ENCODE measurements at places on chromosomes 12 and 14.
A peak's percentile ranks its signal among the peaks of the same experiment; 100 is the strongest.

- DNase-seq = no peak
These were observed 371.2 kb upstream of the LRFN5 start for GRCh38 chr14:41235466-41235865.

GRCh38 chr12:39571351-39571750, 48.3 kb downstream of the ABCD2 start:
- no peak for DNase-seq

- no peak for DNase-seq
These were observed 31.5 kb downstream of the TMEM132D start for GRCh38 chr12:129871991-129872972.

- no peak for DNase-seq
These were observed 5.2 kb upstream of the LRRC23 start for GRCh38 chr12:6899427-6899826.

DNA sequence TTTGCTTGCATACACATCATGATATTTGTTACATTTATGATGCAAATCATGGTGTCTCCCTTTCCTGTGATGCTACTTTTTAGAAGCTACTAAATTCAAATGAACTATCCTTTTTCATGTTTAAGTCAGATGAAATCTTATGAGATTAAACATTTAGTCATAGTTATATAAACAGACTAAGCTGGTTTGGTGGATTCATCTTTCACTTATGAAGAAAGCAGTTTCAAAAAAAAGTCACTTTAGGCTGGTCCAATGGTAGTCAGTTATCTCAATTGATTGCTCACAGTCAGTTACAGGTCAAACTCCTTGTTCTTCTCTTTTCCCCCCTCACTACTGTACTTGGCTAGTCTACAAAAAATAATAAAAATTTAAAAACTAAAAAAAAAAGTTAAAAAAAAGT, 19.7 kb downstream of the SYCP3 start:
- no peak for DNase-seq

- no peak for DNase-seq
These were observed 46.1 kb downstream of the FANCM start for GRCh38 chr14:45181806-45182205.

DNA sequence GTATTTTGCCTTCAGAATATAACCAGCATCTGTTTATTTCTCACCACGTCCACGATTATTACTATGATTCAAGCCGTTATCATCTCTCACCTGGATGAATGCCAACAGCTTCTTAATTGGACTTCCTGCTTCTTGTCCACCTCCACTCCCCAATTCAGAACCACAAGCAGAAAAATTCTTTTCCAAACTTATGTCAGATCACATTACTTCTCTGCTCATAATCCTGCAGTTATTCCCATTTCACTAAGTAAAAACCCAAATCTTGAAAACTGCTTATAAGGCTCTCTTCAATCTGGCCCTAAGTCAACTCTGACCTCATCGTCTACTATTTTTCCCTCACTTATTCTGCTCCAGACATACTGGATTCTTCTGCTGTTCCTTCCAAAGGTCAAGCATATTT, 2.0 kb downstream of the CRY1 start:
- no peak for DNase-seq

DNA sequence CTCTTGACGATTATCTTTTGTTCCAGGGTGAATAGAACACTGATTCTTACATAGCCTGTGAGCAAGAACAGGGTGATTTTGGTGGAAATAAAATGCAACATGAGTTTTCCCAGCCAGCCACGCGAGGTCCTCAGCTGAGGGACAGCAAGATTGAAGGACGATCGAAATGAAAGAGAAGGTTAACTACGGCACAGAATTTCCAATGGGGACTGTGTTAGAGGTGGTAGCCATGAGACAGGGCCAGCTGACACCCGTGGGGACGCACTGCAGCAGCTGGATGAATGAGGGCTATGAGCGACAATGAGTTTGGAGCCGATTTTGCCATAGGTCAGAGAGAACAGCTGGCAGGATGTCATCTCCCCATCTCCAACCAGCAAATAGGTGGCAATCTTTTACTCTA, 243.4 kb upstream of the PELI2 start:
- no peak for DNase-seq

- DNase-seq = no peak
These were observed 159.6 kb upstream of the PZP start for GRCh38 chr12:9367828-9368227.

DNA sequence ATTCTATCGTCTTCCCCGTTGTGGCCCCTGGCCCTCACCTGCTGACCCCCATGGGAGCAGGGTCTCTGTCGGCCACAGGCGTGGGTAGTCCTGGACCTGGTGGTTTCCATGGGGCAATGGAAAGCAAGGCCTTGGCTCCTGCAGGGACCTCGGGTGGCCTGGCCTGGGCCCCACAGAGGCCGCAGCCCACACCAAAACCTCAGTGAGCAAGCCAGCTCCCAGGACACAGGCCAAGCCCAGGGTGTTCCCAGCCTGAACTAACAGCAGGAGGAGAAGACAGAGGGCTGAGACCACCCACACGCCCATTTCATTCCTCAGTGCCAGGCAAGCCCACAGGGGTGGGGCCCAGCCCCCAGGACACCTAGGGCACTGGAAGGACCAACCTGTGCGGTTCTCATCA, 16.9 kb downstream of the ABCB9 start:
- DNase-seq = no peak

DNA sequence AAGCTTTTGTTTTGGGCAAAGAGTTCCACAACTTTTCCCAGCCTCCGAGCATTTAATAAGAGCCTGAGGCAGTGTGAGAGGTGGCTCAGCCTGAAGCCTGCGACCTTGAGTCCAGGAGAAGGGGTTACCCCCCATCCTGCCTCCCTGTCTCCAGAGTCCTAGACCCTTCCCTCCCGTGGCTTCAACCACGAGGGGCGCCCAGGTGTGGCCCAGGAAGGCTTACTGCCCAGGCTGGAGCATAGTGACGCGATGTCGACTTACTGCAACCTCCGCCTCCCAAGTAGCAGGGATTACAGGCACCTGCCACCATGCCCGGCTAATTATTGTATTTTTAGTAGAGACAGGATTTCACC, 641 bp downstream of the LRRC43 start:
- DNase-seq = no peak

DNA sequence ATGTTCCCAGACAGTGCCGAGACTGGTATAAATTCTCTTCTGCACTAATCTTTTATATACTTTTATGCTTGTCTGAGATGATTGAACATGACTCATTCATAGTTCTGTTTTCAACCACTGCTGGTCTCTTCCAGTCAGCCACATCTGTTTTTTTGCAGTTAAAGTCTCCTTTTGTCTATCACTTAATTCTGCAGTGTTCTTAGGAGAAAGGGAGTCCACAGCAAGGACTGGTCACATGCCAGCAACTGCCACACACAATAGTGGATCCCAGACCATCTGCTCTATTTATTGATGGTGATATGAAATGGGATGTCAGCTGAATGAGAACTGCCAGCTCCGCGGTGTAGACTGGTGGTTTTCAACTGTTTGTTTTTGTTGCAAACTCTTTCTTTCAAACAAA, 379.8 kb downstream of the MED13L start:
- DNase-seq = no peak

- DNase-seq = no peak
These were observed 128.7 kb upstream of the BMP4 start for GRCh38 chr14:54085232-54085761.

- DNase-seq = no peak
These were observed 65.2 kb upstream of the AP4S1 start for GRCh38 chr14:30960216-30960615.

GRCh38 chr12:40446385-40446784, 221.6 kb downstream of the LRRK2 start:
- DNase-seq = no peak

- peak; percentile 64 for DNase-seq
These were observed at the start of gene EVL for GRCh38 chr14:100065111-100065871. Gene EVL, plus strand, starts transcription at chr14:100065422. Its CDS starts 79 bp downstream, at chr14:100065501.

- no peak for DNase-seq
These were observed 8.7 kb upstream of the JDP2 start for GRCh38 chr14:75418850-75419768.

DNA sequence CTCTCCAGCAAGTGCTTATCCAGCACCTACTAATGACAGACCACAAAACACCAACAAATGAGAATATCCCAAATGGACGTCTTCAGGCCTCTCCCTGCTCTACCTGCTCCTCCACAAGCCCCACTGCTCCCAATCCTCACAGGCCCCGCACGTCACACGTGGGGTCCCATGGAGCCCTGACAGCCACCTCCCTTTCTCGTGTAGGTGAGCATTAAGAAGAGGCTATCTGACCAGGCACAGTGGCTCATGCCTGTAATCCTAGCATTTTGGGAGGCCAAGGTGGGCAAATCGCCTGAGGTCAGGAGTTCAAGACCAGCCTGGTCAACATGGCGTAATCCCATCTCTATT, 5.4 kb downstream of the RIMBP2 start:
- DNase-seq = no peak

GRCh38 chr12:103924761-103925641, 5.2 kb upstream of the HSP90B1 start:
- no peak for DNase-seq

DNA sequence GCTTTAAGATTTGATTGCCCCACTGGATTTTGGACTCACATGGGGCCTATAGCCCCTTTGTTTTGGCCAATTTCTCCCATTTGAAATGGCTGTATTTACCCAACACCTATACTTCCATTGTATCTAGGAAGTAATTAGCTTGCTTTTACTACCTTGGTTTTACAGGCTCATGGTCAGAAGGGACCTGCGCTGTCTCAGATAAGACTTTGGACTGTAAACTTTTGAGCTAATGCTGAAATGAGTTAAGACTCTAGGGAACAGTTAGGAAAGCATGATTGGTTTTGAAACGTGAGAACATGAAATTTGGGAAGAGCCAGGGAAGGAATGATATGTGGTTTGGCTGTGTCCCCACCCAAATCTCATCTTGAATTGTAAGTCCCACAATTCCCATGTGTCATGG, 419.0 kb upstream of the TMPO start:
- no peak for DNase-seq

Measured in activated CD8-positive, alpha-beta memory T cell treated with anti-CD3 and anti-CD28 coated beads for 1 hour (primary cell).